ENCODE measurements at places on chromosomes 2 and 18.

GRCh38 chr2:65866148-65866547, 433.7 kb upstream of the SPRED2 start:
- DNase-seq, result no peak

- DNase-seq, result no peak
Observed at GRCh38 chr2:74779265-74779558, 54.7 kb upstream of the HK2 start.

DNA sequence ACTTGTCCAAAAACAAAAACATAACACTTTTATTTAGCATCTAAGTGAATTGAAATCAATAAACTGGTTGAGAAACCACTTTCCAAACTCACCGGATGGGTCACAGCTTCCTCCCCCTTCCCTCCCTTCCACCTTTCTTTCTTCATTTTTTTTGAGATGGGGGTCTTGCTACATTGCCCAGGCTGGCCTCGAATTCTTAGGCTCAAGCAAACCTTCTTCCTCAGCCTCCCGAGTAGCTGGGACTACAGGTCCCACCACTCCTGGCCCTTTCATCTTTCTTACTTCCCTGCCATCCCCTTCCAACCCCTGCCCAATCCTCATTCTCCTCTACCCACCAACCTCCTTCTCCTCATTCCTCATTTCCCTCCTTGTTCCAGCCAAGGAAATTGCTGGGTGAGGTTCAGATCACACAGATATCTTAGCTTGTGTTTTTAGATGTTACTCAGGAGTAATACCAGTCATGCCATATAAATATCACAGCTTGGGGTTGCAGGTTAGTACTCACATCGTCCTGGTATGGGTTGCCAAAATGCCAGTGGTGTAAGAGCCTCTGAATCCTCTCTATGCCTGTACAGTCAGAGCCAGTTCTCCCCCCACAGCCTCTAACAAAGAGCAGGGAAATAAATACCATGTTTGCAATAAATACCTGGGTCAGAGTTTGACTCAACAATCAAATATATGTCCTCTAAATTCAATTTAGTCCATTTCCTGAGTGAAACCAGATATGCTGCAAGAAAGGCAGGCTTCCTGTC, 132.7 kb upstream of the NDUFV2 start:
- DNase-seq, result no peak

DNA sequence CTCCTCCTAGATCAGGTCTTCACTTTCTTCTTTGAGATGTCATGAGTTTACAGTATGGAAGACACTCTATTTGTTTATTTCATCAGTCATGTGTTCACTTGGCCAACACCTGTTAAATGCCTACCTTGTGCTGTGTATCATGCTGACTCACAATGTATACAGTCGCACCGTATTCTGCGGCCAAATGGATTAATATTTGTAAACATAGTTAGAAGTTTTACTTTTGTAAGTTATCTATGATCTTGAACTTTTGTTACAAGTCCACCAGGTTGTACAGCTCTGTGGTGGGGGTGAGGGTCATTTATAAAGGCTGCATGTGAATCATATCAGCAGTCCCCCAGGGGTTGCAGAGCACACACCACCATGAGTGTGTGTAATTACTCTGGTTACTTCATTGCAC, 408.7 kb upstream of the NRP2 start:
- DNase-seq, result no peak

DNA sequence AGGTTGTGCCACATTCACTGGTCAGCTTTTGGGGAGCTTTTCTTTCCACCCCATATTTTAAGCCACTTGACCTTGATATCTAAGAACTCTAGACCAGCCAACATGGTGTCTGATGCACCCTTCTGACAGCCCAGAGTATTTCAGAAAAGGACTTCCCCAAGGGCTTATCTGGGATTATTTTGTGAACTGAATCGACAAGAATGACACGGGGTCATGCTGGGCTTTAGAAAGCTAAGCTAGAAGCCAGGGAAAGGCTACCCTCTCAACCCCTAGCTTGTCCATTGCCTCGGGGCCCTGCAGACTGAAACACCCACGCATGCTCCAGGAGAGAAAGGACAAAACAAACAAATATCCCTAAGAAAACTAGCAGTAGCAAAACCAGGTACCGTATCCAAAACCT, 16.0 kb downstream of the SLC4A5 start:
- DNase-seq, result no peak

- DNase-seq, result no peak
Observed at GRCh38 chr2:204315236-204315662, 230.0 kb upstream of the PARD3B start.

- no peak for DNase-seq
Observed at GRCh38 chr2:166411473-166412230, 35.9 kb upstream of the SCN9A start.

DNA sequence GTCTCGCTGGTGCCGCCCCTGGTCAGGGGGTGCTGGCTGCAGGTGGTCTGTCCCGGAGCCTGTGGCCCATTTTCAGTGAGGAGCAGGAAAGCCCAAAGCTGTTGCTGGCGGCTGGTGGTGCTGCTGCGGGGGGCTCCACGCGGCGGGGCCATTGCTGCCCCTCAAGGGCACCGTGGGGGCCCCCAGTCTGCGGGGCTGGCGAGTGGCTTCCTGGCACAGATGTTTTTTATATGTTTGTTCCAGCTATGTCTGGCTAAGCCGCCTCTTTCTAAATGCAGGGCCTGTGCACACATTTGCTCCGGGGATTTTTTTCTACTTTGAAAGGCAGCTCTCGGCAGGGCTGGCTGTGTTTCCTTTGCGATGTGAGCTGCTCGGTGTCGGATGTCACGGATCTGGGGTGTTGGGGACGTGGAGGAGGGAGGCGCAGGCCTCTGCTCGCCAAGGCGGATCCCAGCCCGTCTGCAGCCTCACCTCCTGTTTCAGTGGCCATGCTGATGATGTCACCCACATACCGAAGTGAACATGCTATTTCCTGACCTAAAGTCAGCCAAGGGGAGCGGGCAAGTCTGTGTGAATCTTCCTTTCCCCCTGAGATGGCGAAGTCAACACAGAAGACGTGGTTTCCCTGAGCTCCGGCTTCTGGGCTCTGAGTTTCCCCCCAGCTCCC, 112.0 kb upstream of the CTDP1 start:
- no peak for DNase-seq

GRCh38 chr2:229095472-229095871, 175.6 kb downstream of the PID1 start:
- DNase-seq, result no peak
